ENCODE measurements at places on chromosomes 3 and 15. TPM values are rescaled to one million over a fixed set of nuclear protein-coding genes. Genes with fewer than 3 reads are reported as not detected.

The C2CD4B gene
- not detected for total RNA-seq

The OTOL1 gene
- not detected for total RNA-seq

The P3H2 gene
- 15.6 TPM for total RNA-seq

The ASB14 gene
- total RNA-seq: not detected

The CYP11A1 gene
- 0.33 TPM for total RNA-seq

The FBXL22 gene
- 0.54 TPM for total RNA-seq

The CPNE9 gene
- not detected for total RNA-seq

The P2RY14 gene
- total RNA-seq: 0.41 TPM

The DGKG gene
- total RNA-seq: 0.27 TPM

The CCDC9B gene
- total RNA-seq: 16.2 TPM

The MFGE8 gene
- total RNA-seq: 217 TPM

The ABHD14A gene
- total RNA-seq: 7.4 TPM

The UBAP1L gene
- total RNA-seq: 3.8 TPM

The COX5A gene
- total RNA-seq: 63.0 TPM

The IGSF10 gene
- 8.0 TPM for total RNA-seq

The GABRG3 gene
- total RNA-seq: not detected

The ATP13A5 gene
- total RNA-seq: not detected

The WDR72 gene
- not detected for total RNA-seq

The RPL39L gene
- 33.8 TPM for total RNA-seq

The ARHGEF26 gene
- 2.0 TPM for total RNA-seq

The LDHAL6B gene
- not detected for total RNA-seq

The PLXND1 gene
- total RNA-seq: 76.3 TPM

The STAB1 gene
- 0.90 TPM for total RNA-seq

The SLC22A13 gene
- total RNA-seq: 0.45 TPM

The SLC15A2 gene
- total RNA-seq: 0.18 TPM
